ENCODE measurements at places on chromosomes 1 and 21. TPM values are rescaled to one million over a fixed set of nuclear protein-coding genes. Genes with fewer than 3 reads are reported as not detected.

DNA sequence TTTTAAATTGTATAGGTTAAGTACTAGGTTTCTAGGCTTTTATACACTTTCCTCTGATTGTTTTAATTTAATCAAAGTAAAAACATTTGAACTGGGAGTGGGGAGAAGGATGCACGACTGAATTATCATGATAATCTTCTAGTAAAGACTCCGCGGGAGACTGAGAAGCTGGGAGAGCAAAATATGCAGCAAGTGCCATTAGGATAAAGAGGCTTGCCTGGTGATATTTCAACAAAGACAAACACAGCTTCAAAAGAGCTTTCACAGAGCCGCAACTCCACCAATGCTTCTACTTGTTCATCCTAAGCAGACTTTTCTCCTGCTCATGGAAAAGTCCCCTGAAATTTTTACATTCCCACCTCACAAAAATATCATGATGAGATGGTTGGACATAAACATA lies 239.0 kb upstream of the PTBP2 start:
- no peak for DNase-seq

GRCh38 chr1:114901814-114902213 lies 47.2 kb downstream of the SYCP1 start:
- DNase-seq = no peak

DNA sequence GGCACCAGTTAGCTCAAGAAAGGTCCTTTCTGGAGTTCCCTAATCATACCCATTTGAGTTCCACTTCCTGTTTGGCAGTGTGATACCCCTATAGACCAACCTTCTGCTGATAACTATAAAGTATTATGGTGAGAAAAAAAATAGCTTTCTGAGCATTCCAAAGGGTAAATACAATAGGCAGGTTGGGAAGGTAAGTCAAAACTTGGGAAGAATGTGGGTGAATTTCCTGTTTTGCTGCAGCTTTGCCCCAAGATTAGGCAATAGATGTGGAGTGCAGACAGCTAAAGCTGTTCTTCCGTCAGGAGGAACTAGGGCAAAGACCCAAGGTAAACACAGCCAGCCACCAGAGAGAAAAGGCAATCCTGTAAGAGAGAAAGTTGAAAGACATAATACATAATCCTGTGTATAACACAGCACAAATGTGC lies 49.9 kb upstream of the GUCA2A start:
- DNase-seq = no peak

BEST4 gene
- total RNA-seq = 0.11 TPM

DNA sequence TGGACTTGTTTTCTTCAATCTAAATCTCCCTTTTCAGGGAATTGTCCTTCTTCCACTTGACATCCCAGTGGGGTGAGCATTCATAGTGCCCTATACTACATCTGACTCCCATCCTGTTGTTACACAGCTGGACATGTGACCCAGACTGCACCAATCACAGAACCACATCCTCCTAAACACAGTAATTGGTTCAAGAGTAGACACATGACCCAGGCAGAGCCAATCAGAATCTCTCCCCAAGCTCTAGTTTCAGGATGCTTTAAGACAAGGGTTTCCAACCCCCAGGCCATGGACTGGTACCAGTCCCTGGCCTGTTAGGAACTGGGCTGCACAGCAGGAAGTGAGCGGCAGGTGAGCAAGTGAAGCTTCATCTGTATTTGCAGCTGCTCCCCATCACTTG lies 5.6 kb upstream of the DDOST start:
- no peak for DNase-seq

- DNase-seq = no peak
Observed at GRCh38 chr1:70509996-70510876, 99.2 kb downstream of the CTH start.

REN gene
- total RNA-seq = not detected

DNA sequence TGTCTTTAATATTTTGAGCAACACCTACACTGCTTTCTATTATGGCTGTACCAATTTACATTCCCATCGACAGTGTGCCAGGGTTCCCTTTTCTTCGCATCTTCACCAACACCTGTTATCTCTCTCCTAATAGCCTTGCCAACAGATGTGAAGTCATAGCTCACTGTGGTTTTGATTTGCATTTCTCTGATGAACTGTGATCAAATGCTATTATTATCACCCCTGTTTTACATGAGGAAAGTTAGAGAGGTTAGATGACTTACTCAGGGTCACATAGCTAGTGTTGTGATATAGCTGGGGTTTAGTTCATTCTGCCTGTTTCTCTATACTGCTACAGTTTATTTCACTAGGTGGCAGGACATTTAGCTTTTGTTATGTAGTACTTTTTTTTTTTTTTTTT lies 204.1 kb downstream of the FMN2 start:
- no peak for DNase-seq

DNA sequence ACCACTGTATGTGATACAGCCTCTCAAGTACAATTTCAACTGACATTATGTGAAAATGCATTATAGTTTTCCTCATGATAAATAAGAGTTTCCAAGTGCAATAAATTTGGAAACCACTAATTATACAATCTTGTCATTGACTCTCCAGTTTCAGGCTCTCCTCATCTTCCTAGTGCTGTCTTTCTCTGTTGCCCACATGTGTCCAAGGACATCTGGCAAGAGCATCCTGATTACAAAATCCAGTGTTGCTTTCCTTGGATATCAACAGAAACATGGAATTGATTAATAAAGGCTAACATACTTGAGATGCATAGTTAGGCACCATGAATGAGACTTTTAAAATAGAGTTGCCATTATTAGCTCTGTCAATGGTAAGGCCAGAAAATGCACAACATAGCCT lies 15.6 kb upstream of the MAP10 start:
- no peak for DNase-seq

DNA sequence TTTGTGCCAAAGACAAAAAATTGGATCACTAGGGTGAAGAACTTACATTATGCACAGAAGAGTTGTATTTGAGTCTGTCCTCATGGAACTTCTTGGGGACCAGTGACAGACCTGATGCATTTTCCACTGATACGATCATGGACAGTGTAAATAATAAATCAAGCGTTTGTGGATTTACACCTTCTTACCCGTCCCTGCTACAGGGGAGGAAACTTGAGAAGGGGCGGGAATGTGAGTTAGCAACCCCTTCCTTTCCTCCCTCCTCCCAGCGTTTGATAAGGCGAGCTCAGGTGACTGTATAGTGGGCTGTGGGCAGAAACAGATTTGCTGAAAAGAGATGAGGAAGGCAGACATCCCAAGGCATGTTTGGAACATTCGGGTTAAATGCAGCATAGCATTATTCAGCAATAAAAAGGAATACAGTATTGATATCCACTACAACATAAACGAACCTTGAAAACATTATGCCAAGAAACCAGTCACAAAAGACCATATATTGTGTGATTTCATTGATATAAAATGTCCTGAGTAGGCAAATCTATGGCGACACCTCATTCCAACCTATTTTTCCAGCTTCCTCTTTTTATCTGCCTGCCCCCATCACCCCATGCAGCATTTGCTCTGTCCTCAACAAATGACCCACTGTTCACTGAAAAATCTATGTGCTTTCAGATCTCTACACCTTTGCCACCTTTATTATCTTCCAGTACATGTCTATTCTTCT lies 128.7 kb downstream of the ZZZ3 start:
- DNase-seq = no peak

- DNase-seq = no peak
Observed at GRCh38 chr1:18505666-18506065, 24.9 kb downstream of the KLHDC7A start.

DNA sequence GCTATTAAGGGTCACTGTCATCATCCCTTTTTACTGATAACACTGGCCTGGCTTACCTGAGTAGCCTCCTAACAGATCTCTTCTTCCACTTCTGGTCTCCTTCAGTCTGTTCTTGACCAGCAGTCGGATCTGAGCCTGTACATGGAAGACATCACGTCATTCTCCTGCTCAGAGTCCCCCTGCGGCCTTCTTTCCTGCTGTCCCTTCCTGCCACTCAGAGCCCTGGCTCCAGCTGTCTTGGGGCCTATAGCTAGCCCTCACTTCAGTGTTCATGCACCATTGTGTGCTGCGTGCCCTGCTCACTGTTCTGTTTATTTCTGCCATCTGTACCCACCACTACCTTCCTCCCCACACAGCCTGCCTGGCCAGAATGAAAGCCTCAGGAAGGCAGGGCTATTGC lies 8.4 kb downstream of the ADARB1 start:
- no peak for DNase-seq

DNA sequence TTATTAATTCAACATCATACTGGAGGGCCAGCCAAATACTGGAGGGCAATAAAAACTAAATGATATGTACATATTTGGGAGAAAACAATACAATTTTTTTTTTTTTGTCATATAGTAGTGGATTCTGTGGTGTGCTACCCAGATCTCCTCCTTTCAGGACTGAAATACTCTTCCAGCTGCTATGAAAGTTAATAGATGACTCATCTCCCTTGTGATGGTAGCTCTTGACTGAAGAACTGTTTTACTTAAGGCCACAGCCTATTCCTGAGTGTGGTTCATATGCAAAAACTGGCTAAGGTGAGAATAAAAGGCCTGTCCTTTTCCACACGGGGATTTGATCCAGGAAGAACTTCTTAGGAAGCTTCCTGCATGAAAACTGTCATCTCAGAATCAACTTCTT lies 307.9 kb downstream of the HLX start:
- no peak for DNase-seq

DNA sequence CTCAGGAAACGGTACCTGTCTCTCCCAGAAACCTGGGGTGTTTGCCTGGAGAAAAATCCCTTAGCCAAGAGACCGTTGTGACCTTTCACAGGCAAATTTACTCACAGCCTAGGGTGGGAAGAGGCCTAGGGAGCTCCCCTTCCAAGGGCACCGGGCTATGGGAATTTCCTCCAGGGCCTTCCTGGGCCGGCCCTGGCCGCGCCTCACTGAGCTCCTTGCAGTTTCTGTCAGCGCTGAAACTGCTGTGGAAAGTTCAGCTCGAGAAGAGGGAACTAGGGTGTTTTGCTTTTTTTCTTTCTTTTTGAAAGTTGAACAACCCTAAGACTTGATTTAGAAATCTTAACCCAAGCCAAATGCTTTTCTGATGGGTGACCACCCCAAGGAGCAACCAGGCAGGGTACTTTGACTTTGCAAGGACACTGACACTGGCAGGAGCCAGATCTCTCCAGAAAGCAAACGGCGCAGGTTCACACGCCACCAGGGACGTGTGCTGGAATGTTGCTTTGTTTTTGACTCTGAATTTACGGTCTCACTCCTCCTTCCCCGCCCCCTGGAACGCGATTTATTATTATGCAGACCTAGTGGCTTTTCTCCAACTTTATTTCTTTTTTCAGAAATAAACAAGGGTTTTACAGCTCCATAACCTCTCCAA lies 229.6 kb upstream of the JUN start:
- DNase-seq = no peak

HCN3 gene
- total RNA-seq = 2.2 TPM

HFM1 gene
- 2.7 TPM for total RNA-seq

RPRD2 gene
- total RNA-seq = 23.5 TPM

DNA sequence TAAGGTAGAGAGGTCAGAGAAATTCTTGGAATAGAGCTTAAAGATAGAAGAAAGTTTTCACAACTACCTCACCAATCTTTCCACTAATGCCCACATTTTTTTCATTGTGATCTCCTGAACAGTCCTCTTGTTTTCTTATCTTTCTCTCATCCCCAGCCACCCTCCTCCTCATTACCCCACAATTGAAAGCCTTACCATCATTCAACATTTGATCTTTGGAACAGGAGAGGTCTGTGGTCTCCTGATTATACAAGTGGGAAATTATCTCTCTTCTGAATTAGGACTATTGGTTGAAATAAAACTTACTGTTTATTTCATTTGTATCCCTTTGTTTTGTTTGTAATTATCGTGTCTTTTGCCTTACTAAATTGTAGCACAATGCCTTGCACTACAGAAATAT lies 29.6 kb downstream of the DNAH14 start:
- DNase-seq = no peak

SYT14 gene
- total RNA-seq = 0.03 TPM

DNA sequence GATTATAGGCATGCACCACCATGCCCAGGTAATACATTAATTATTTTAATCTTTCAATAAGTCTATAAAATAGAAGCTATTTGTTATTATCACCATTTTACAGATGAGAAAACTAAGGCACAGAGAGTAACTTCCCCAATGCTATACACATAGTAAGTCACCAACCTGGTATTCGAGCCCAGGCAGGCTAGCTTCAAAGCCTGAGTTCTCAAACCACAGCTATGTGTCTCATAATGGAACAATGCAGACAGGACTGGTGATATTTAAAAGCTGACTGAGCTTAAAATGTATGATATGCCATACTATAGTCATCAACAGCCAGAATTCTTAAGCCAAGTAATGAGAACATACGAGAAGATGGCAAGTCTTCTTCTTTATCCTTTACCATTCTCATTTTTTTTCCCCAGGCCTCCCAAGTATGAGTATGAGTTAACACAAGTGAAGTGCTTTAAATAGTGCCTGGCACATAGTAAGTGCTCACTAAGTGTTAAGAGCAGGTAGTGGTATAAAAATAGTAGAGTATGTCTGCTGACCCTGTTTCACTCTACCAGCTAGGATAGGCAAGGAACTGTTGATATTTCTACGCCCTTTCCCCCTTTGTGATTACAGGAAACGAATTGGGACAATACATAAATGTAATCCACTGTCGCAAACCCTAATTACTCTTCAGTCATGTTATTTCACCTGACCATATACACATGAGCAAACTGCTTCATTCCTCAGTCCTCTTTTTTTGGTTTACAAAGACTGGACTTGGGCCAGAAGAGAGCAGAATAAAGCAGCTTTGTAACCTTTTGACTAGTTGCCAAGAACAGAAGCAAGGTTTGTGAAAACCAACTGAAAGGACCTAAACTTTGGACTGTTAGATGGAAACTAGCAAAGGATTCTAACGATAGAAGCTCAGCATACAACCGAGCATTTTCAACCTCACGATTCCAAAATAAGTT lies 9.5 kb downstream of the EYA3 start:
- DNase-seq = no peak
